Colonic mucosa (tissue), 4 donors: ENCODE measurements at places on chromosomes 1 and 21. TPM values are rescaled to one million over a fixed set of nuclear protein-coding genes. Genes with fewer than 3 reads are reported as not detected.

KRTAP21-2 gene
- not detected for total RNA-seq

AIRE gene
- not detected for total RNA-seq

OLIG2 gene
- total RNA-seq, result not detected

NR1I3 gene
- total RNA-seq, result not detected

SPRR1B gene
- not detected for total RNA-seq

C1QTNF12 gene
- total RNA-seq, result 34.2 TPM

F11R gene
- 179 TPM for total RNA-seq

WNT9A gene
- total RNA-seq, result 3.3 TPM

ZSCAN20 gene
- 5.0 TPM for total RNA-seq

KRTAP12-2 gene
- total RNA-seq, result not detected

LHX8 gene
- total RNA-seq, result not detected

ANKRD65 gene
- 0.57 TPM for total RNA-seq

TSSK3 gene
- 0.99 TPM for total RNA-seq

CRYAA gene
- not detected for total RNA-seq

MFSD2A gene
- 15.6 TPM for total RNA-seq

SPRR2E gene
- not detected for total RNA-seq

ARHGAP30 gene
- 3.5 TPM for total RNA-seq

NPPA gene
- total RNA-seq, result 3.1 TPM

KCNQ4 gene
- 1.9 TPM for total RNA-seq

GJB4 gene
- total RNA-seq, result 0.08 TPM

SLC9C2 gene
- not detected for total RNA-seq

CD101 gene
- 1.8 TPM for total RNA-seq

RGS21 gene
- not detected for total RNA-seq

SMAP2 gene
- 31.5 TPM for total RNA-seq

CAPN2 gene
- 197 TPM for total RNA-seq

CSF1 gene
- 14.1 TPM for total RNA-seq

F3 gene
- 20.9 TPM for total RNA-seq

CD1D gene
- total RNA-seq, result 4.6 TPM

FCRL6 gene
- total RNA-seq, result not detected

SPRR5 gene
- total RNA-seq, result not detected

C1orf198 gene
- total RNA-seq, result 24.6 TPM

TMEM52 gene
- 9.8 TPM for total RNA-seq
